CD4-positive, alpha-beta T cell treated with Interleukin-10 for 1 hour (primary cell): ENCODE measurements at places on chromosomes 7 and 10.

DNA sequence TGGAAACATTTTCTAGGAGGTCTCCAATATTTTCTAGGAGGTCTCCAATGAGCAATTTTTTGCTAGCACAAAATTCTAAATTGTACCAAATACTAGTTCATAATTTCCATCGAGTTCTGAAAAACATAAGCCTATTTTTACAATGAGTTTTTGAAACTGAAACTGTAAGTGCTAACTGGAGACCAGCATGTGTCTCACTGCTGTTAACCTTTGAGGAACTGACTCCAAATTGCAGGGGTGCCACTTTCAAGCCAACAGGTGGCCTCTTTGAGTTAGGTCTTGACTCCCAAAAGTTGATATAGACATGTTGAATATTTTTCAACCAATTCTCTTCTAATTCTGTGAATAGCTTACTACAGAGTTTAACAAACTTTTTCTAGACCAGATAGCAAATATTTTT, 58.8 kb downstream of the CAV1 start:
- DNase-seq, result peak; percentile 12

DNA sequence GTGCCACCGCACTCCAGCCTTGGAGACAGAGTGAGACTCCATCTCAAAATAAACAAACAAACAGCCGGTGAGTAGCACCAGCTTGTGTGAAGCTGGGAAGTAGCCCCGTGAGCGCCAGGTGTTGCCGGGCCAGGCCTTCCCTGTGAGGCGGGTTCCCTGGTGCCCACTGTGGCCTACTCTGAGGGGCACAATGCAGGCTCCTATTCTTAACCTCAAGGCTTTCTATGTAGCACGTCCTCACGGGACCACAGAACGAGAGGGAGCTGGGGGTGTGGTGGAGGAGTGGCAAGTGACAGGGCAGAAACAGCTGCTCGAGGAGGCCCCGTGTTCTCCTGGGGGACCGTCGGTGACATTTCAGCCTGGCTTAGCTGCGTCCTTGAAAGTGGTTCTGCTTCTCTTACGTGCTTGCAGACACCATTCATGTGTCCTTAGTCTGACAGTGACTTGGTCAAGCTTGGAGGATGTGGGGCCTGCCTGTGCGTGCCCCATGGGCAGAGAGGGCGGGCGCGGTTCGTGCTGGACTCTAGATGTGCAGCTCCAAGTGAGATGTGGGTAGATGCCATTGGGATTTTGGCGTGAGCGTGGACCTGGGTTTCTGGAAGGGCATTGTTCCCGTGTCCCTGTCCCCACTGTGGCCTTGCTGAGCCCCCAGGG, 116.6 kb downstream of the NKX6-2 start:
- DNase-seq, result no peak

GRCh38 chr7:98214811-98215321, 3.6 kb downstream of the BHLHA15 start:
- no peak for DNase-seq

DNA sequence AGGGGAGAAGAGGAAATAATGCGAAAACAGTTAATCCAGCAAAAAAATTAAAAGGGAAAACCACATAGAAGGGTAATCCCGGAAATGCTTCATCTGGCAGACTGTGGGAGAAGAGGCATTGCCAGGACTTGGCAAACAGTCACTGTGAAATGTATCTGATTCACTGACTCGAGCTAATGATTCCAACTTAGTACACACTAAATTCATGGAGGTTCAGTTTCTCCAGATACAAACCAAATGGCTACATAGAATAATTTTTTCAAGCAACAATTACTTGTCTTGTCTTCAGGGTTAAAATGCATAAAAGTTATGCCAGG, 36.4 kb downstream of the GDI2 start:
- DNase-seq, result no peak
